ENCODE measurements at places on chromosomes 7 and 10. TPM values are rescaled to one million over a fixed set of nuclear protein-coding genes. Genes with fewer than 3 reads are reported as not detected.

DNA sequence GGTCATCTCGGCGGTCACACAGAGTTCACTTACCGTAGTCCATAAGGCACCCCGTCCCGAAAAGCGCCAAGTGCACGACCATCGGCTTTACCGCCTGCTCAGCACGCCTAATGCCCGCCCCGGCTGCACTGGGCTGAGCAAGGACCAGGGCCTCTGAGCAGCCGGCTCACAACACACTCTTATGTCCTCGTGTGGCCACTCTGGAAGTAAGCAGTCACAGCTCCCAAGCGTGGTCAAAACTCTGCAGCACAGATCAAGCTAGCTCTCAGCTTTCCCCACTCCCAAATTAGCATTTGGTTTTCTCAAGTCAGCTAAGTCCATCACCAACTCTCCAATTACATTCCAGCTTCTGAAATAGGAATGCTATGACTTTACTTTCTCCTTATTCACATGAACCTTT, 57.7 kb downstream of the MAD1L1 start:
- DNase-seq: no peak

DNA sequence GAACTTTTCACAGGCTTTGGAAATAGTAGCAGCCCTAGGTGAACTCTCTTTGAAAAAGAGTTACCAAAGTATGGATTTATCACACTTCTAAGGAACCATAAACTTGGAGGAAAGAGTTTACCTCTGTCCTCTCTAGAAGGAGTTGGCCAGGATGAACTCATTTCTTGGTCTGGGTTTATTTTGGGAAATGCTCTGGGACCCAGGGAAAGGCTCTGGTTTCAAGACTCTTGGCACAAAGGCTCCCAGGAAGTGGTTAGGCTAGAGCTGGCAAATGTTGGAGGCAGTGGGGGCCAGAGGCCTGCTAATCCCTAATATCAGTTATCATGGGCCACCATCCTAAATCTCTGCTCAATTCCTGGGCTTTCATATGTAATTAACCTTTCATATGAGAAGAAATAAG, 36.3 kb upstream of the CDK6 start:
- no peak for DNase-seq

DNA sequence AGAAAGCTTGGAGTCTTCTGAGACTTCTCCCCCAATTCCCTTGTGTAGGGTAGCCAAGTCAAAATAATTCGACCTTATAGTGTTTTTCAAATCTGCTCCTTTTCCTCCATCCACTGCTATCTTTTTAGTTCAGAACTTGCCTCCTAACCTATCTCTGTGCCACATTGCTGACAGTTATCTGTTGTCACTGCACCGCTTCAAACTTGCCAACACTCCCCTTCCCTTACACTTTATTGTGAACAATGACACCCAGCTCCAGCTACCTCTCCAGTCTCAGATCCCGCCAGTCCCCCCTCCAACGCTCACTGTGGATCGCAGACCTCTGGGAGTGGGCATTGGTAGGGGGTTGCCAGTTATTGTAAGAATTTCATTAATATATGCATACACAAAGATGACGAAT, 16.3 kb upstream of the HPS1 start:
- DNase-seq: no peak

DNA sequence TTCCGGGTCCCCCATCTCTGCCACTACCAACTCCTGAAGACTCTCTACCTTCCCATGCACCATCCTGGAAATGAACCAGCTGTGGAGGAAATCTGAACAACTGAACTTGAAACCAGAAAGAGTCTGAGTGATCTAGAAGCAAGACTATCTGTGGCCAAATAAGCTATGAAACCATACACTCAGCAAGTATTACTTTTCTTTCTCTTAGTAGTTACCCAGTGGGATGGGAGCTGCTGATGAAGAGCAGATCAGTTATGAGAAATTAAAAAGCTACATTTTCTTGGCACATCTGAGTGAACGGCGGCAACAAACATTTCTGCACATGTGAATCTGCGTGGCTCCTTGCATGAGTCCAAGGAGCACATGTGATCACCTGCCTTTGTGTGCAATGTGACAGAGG, 31.6 kb upstream of the AGK start:
- no peak for DNase-seq

- DNase-seq: no peak
Observed at GRCh38 chr7:151426441-151426903, 13.5 kb downstream of the CRYGN start.

DNA sequence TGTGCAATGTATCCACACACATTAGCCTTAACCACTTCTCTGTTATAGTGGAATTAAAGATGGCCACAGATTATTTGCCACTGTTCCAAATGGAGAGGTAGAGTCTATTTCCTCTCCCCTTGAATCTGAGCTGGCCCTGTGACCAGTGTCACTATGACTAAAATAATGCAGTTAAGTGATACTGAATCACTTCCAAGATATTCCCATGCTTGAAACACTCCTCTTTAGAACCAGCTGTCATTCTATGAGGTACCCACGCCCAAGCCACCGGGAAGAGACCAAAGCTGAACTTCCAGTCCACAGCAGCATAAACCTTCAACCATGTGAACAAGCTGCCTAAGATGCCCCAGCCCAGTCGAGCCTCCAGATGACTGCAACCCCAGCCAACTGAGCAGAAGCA, 2.1 kb upstream of the DHX32 start:
- no peak for DNase-seq

GRCh38 chr7:54615537-54615936, 73.4 kb downstream of the VSTM2A start:
- no peak for DNase-seq

DNA sequence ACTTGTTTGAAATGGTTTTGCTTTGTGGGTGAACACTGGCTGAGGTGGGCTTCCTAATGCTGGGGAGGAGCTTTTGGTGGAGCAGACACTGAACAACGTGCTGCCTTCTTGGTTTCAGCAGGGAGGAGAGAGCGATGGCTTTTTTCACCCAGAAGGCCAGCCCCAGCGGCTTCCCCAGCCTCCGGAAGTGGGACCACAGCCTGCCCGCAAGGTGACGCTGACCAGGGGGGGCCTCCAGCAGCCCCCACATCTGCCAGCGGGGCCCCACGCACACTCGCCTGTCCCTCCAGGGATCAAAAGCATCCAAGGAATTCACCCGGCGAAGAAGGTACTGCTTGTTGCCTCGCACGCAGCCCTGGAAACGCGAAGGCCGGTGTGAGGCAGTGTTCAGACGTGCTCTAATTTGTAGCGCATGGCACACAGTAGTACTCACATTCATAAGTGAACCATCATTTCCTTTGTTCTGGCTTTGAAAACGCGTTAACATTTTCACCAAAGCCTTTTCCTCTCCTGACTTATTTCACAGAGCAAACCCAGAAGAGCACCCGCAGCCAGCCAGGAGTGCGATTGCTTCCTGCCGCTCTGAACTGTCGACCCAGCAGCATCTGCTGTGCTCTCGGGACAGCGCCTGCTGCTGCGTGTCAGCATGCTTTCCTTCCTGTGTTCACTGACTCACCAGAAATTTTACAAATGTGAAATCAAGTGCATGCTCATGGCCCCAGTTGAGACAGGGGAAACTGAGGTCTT, 48.4 kb downstream of the SHH start:
- no peak for DNase-seq

- DNase-seq: no peak
Observed at GRCh38 chr7:85897967-85898366, 711.1 kb upstream of the SEMA3D start.

- no peak for DNase-seq
Observed at GRCh38 chr10:62027841-62028501, 126.5 kb downstream of the ARID5B start.

DNA sequence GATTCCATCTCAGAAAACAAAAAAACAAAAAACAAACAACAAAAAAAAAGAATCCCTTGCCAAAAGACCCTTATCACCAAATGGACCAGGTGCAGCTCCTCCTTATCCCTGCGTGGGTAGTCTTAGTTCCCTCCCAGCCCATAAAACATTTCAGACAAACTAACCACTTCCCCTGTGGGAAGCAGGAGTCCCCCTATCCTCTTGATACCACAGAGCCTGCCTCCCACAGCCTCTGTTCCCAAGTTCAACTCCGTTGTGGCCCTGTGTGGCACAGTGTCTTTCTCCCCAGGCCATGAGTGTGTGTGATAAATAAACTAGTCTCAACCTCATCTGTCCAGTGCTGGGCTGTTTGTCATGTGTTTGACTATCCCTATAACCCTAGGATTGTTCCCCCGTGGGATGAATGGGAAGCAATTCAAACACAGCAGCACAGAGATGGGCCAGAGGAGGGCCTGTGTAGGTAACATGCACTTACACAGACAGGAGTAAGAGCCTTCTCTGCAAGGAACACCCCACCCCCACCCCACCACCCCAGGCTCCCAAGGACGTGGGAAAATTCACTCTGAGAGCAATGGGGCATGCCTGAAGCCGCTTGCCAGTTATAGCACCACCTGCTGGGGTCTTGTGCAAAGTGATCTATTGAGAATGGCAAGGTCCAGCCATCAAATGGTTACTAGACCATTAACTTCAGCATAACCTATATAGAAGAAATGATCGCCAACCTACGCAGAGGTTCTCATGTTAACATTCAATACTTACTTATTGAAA, 147.1 kb upstream of the GHITM start:
- no peak for DNase-seq

DNA sequence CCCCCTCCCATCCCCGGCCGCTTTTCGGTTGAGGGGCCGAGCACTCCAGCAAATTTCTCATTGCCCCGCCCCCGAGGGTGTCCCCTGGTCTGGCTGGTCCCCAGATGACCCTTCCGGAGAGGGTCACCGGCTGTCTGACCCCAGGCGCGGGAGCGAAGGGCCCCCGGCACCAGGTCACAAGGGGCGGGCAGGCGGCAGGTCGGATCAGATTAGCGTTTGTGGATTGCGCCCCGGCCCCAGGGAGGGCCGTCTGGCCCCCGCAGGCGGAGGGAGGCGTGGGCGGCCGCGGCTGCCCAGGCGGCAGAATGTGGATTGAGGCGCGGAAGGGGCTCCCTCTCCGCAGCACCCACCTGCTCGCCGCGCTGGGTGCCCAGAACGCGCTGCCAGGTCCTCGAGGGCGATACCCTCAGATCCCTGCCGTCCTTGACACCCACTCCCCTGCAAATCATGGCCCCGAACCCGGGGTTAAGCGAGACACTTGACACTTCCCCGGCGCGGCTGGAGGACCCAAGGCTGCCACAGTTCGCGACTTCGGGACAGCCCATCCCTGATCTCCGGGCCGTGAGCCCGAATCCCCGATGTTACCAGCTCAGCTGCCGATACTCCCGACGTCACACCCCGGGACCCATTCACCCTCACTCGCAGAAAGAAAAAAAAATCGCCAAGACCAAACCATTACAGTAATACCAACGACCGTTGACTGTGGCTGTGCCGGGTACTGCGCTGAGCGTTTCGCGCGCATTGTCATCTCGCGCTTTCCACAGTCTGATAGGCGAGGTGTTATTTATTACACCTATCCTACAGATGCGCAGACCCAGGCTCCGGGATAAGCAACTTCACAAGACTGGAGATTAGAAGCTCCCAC, 953 bp downstream of the NODAL start:
- no peak for DNase-seq

DNA sequence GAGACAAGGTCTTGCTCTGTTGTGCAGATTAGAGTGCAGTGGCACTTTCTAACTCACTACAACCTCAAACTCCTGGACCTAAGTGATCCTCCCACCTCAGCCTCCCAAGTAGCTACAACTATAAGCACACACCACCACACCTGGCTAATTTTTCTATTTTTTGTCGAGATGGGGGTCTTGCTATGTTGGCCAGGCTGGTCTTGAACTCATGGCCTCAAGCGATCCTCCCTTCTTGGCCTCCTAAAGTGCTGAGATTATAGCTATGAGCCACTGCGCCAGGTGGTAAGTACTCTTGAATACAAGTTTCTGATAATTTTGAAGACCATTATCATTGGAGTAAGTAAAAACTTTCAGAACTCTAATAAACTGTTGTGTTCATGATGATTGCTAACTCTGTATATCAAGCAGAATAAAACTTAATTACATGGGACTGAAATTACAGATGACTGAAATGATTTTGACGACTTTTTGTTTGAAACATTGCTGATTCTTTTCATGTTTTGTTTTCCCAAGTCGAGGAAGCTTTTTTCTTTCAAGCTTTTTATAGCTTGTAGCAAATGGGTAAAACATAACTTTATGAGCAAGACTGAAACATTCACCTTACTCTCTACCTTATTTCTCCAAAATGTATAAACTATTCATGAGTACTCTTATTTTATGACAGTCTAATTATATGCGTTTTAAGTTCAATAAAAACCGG, 14.6 kb downstream of the LARP4B start:
- no peak for DNase-seq

DNA sequence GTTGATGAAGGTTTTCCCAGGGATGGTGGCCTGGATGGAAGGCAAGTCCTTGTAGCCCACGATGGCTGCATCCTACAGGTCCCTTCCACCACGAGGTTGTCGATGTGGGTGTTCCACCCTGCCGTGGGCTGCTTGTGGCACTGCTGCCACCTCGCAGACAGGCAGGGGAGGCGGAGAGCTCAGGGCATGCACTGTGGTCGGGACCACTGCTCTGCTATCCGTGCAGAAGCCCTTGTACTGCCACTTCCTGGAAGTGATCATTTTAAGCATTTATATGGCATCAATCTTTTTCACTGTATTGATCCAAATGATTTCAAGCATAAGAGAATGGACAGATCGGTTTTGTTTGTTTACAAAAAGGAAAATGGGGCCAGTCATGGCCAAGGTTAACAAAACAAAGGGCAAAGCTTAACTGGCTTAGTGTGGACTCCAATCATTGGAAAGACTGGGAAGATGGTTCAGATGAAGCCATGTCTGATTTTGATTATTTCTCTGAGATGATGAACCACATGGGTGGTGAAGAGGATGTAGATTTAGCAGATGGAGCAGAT, 8.2 kb upstream of the CYP17A1 start:
- no peak for DNase-seq

GRCh38 chr10:72059843-72060822, 28.2 kb downstream of the SPOCK2 start:
- no peak for DNase-seq

DNA sequence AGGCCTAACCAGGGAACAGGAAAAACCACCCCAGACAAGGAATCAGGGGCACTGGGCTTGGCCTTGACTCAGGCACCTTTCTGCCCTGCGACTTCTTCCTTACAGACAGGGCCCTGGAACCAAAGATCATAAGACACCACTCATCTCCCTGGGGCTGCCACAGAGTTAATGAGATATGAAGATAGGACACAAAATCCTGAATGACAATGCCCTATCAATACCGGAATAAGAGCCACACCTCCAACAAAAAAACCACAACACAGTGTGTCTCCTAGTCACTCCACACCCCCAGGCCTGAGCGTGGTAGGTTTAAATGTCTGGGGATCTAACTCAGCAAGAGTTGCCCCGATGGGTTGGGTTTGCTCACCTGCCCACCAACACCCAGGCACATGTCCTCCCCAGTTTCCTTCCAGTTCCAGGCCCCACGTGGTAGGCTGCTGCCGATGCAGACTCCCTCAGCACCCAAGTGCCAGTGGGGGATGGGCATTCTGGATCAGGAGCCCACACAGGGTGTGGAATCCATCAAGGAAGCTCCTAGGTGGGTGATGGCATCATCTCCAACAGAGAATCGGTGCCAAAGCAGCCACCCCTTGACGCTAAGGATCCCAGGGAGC, 3.9 kb downstream of the DLG5 start:
- DNase-seq: no peak

A1CF gene
- 6.3 TPM for polyA plus RNA-seq

NUTM2A gene
- polyA plus RNA-seq: 4.0 TPM

TLX1 gene
- polyA plus RNA-seq: 0.04 TPM

CPA2 gene
- 0.34 TPM for polyA plus RNA-seq

RBP3 gene
- polyA plus RNA-seq: 0.07 TPM

MAT1A gene
- 1.3 TPM for polyA plus RNA-seq
